Activated CD8-positive, alpha-beta T cell treated with anti-CD3 and anti-CD28 coated beads, Interleukin-2, amount 10 ng/mL, durations not matched to agents 7 days and 5 days (primary cell): ENCODE measurements at places on chromosomes 6 and 20. TPM values are rescaled to one million over a fixed set of nuclear protein-coding genes. Genes with fewer than 3 reads are reported as not detected.

DNA sequence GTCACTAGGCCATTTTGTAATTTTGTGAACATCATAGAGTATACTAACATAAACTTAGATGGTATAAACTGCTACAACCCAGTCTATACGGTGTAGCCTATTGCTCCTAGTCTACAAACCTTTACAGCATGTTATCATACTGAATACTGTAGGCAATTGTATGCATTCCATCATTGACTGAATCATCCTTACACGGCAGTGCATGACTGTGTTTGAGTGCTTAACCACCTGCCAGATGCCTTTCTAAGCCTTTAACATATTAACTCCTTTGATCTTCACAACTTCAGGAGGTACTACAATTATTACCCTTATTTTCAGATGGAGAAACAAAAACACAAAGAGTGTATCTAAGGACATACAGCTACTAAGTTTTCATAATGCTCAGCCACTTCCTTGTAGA is 14.0 kb downstream of the DPPA5 start:
- no peak for DNase-seq

- peak; percentile 13 for DNase-seq
Measured at GRCh38 chr6:169825558-169826225, 74.3 kb downstream of the ERMARD start.

DNA sequence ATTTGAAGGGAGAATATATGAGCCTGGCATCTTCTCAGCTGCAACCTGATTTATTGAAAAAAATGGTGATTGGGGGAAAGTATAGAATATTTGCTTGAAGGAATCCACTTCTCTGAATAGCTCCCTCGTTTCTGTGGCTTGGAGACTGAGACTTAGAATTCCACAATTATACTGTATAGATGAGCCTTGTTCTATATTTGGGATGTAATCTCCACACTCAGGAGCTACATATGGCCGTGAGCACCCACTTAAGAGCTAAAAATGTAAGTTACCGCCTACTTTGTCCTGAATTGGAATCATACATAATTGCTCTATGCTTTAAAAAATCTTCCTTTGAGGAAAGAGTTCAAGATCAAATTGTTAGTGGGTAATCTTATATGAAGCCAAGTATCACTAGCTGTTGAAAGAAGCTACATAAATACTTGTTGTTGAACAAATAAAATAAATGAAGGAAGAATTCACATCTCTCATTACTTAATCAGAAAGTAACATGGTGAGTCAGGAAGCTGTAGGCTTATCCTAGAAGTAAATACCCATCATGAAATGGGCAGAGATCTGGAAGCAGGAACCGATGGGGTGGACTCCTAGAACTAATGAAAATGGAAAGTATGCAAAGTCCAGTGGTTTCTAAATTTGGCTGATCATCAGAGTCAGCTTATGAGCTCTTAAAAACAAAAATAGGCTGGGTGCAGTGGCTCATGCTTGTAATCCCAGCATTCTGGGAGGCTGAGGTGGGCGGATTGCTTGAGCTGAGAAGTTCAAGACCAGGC is 254.3 kb downstream of the SOX4 start:
- no peak for DNase-seq

DNA sequence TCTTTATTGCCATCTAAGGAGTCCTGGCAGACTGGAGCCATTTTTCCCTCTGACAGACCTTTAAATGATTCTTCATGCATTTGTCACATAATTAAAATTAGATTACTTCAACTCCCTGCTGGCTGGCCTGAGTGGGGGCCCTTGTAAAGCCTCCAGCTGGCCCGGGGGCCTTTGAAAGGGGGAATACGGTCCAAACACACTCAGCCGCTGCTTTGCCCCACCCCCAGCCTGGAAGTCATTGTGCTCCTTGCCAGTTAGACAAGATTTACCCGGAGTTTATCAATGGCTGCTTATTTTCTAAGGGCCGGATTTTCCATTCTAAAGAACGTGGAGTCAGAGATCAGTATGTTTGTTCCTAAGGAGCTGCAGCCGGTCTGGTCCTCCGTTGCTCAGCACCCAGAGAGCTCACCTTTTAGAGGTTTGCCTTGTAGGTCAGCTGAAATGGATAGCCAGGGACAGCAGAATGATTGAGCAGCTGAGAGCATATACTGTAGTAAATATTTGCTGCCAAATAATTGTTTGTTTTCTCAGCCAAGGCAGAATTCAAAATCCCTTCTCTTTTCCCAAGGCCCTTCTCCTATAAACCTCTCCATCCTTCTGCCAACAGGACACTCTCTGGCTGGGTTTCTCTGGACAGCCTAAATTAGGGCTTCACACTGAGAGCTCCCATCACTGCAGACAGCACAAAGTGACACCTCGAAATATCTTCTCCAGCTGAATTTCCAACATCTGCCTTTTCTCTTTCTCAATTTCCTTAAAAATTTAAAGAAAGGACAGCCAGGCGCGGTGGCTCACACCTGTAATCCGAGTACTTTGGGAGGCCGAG is 68.4 kb upstream of the RBM24 start:
- DNase-seq: no peak

- DNase-seq: no peak
Measured at GRCh38 chr20:47577314-47577713, 75.6 kb downstream of the NCOA3 start.

DNA sequence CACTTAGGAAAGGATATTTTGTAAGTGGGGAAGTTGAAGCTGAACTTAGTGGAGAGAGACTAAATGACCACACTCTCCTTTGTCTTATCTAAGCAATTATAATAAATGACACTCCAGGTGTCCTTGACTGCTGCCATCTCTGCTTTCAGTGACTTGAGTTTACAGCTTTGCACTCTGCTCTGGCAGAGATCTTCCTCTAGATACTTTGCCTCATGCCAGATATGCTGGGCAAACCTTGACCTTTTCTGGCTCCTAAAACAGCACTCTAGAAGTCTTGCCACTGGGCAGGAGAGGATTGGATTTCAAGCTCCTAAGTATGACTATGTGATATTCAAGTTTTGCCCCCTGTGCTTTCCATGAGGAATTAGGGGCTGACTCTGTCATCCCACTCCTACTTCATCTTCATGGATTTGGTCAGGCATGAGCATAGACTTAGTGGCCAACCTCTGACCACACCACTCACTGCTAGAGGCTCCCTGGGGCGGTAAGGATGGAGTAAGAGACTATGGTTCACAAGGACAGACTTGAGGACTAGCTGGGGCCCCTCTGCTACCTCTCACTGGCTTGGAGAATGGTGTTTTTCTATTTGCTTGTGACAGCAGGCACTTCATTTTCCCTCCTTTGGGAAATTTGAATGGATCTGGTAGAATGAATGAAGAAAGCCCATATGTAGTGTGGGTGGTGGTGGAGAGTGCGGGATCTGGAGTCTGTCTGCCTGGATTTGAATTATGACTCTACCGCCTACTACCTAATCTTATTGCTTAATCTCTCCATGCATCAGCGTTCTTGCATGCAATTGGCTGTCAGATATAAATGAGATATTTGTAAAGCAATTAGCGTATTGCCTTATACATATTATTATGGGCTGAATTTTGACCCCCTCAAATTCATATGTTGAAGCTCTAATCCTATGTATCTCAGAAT is 191.4 kb downstream of the REV3L start:
- no peak for DNase-seq

GRCh38 chr6:145086197-145086596 is 649.1 kb downstream of the EPM2A start:
- DNase-seq: no peak

- no peak for DNase-seq
Measured at GRCh38 chr6:43492673-43493072, 15.3 kb downstream of the TJAP1 start.

DNA sequence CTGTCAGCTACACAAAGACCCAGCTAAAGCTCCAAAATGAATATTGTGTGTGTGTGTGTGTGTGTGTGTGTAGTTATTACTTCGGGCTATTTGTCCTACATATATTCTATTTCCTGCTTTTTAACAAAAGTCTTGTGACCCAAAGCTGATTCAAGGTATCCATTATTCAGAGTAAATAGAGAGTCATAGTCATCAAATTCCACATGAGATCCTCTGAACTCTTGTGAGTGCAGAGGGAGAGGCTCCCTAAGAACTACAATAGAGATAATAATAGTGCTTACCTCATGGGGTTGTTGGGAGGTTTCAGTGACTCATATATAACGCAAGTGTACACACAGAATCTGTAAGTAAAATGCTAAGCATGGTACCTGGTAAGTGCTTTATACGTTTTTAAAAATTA is 95.6 kb upstream of the SHLD1 start:
- DNase-seq: no peak

- no peak for DNase-seq
Measured at GRCh38 chr6:68086199-68086598, 548.9 kb upstream of the ADGRB3 start.

Gene C20orf202
- total RNA-seq: not detected

Gene DSTN
- total RNA-seq: 63.6 TPM

Gene PBOV1
- not detected for total RNA-seq

Gene OPRM1
- total RNA-seq: not detected
